ENCODE measurements at places on chromosomes 11 and 22.

DNA sequence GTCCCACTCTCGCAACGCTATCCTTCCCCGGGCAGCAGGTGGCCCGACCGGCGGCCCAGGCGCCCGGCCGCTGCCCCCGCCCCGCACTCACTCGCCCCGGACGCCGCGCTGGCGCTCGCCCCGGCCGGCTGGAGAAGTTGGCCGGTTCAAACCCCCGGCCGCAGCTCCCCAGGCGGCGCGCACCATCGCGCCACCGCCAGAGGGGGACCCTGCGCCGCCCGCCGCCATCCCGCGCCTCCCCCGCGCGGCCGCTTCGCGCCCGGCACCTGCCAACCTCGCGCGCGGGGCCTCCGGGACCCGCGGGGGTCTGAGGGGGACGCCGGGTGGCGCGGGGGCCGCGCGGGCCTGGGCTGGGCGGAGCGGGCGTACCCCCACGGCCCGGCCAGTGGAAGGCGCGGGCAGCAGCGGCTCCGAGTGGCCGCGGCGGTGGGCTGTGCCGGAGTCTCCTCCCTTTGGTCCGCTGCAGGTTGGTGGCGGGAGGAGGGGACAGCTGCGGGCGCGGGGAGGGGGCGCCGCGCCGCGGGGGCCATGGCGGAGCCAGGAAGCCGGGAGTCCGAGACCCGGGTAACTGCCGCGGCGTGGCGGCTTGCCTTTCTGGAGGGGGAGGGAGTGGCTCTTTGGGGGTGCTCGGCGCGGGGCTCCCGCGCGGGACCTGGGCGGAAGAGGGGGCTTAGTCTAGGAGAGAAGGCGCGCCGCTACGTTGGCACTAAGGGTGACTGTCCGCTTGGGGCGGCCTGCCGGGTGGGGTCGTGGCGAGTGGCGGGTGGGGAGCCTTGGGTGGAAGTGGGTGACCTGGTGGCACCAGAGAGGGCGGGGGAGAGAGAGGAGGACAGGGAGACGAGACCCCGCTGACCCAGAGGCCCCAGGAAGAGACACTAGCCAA, at the start of the genes MPST and TST:
Gene MPST (plus strand): TSS at position 434 of the 883 bp plus-strand sequence. CDS start 95 bp downstream, at position 529.
Gene TST (minus strand): TSS at position 139 of the 883 bp plus-strand sequence. CDS start 715 bp downstream, outside the sequence.
- peak; percentile 18 for DNase-seq

GRCh38 chr22:38843201-38843656, 599 bp downstream of the NPTXR start:
- DNase-seq, result peak; percentile 46

DNA sequence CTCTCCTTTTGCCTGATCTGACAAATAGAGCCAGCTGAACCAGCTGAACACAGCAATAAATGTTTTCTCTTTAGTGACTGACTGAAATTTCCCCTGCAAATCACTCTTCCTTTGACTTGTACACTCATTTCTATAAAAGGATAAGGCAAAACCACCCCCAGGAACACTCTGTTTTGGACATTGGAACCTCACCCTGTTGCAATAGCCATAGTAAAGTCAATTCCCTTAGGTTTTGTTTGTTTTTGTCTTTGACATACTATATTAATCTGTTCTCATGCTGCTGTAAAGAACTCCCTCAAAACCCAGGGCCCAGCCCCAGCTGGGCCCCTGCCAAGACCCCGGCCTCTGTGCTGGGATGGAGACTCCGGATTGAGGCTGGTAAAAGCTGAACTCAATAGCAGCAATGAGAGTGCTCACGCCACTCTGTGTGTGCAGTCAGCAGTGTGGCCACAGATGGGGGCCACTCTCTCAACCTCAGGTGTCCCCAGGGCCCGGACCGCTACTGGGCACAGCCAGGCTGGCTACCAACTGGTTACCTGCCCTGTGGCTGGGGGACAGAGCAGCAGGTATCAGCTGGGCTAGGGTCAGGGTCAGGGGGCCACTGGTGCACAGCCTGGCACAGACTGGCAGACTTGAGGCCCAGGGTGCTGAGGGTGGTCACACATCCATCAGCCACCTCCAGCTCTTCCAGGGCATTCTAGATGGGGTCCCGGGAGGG, 597.4 kb downstream of the LUZP2 start:
- DNase-seq, result no peak

DNA sequence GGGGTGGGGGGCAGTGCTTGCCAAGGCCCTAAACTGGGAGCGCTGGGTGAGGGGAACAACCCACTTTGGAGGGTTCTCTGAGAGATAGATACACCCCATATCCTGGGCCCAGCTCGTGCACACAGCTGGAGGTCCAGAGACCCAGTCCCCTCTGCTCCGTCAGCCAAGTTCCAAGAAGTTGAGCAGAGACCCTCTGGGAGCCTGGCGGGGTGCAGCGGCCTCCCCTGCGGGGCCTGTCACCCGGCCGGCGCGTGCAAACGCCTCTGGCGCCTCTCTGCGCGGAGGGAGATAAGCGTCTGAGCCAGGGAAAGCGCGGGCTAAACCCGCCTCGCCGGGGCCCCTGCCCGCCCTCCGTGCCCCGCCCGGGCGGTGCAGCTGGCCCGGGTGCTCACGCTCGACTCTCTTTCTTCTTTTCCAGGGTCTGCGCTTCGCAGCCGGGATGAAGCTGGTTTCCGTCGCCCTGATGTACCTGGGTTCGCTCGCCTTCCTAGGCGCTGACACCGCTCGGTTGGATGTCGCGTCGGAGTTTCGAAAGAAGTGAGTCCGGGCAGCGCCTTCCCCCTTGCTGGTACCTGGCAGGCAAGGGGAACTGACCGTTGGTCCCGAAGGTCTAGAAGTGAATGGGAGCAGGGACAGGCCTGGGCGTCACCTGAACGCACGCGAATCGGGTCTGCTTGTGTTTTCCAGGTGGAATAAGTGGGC, 540 bp downstream of the ADM start:
- no peak for DNase-seq

GRCh38 chr22:37012262-37012904, 6.9 kb downstream of the TST start:
- DNase-seq, result no peak

DNA sequence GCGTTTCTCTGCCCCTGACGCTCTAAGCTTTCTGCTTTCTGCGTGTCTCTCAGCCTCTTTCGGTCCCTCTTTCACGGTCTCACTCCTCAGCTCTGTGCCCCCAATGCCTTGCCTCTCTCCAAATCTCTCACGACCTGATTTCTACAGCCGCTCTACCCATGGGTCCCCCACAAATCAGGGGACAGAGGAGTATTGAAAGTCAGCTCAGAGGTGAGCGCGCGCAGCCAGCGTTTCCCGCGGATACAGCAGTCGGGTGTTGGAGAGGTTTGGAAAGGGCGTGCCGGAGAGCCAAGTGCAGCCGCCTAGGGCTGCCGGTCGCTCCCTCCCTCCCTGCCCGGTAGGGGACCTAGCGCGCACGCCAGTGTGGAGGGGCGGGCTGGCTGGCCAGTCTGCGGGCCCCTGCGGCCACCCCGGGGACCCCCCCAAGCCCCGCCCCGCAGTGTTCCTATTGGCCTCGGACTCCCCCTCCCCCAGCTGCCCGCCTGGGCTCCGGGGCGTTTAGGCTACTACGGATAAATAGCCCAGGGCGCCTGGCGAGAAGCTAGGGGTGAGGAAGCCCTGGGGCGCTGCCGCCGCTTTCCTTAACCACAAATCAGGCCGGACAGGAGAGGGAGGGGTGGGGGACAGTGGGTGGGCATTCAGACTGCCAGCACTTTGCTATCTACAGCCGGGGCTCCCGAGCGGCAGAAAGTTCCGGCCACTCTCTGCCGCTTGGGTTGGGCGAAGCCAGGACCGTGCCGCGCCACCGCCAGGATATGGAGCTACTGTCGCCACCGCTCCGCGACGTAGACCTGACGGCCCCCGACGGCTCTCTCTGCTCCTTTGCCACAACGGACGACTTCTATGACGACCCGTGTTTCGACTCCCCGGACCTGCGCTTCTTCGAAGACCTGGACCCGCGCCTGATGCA, at the start of gene MYOD1:
Gene MYOD1 (plus strand): TSS at position 544 of the 910 bp plus-strand sequence. CDS start 212 bp downstream, at position 756.
- no peak for DNase-seq

- no peak for DNase-seq
Observed at GRCh38 chr11:72783144-72783905, 10.5 kb downstream of the STARD10 start.

GRCh38 chr22:50208939-50209892, 8.4 kb downstream of the SELENOO start:
- no peak for DNase-seq

DNA sequence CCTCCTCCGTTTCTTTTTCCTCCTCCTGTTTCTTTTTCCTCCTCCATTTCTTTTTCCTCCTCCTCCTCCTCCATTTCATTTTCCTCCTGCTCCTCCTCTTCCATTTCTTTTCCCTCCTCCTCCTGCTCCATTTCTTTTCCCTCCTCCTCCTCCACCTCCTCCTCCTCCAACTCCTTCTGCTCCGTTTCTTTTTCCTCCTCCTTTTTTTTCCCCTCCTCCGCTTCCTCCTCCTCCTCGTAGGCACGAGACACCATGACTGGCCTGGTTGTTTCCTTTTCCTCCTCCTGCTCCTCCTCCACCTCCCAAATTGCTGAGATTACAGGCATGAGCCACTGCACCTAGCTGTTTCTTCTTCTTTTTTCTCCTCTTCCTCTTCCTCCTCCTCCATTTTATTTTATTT, 25.6 kb upstream of the DRICH1 start:
- no peak for DNase-seq

GRCh38 chr22:27483095-27483785, 318.3 kb downstream of the MN1 start:
- DNase-seq, result no peak

- no peak for DNase-seq
Observed at GRCh38 chr11:63766531-63767235, 1.9 kb downstream of the ZFTA start.
